ENCODE measurements at places on chromosomes 12 and 14.

DNA sequence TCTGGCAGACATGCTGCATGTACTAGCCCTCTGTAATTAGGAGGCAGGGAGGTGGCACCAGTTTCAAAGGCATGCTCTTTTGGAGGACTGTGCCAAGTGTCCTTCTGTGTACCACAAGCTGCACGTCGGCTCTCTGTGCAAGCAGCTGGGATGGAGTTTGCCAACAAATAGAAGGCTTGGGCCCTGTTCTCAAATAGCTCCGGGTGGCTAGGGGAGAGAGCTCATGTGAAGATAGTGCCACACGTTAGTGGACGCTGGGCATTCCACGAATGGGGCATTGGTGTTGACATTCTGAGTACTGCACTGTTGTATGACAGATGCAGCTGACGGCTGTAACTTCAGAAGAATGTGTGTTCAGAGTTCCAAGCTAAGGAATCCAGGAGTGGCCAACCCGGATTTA, 4.4 kb downstream of the AACS start:
- DNase-seq, result no peak

DNA sequence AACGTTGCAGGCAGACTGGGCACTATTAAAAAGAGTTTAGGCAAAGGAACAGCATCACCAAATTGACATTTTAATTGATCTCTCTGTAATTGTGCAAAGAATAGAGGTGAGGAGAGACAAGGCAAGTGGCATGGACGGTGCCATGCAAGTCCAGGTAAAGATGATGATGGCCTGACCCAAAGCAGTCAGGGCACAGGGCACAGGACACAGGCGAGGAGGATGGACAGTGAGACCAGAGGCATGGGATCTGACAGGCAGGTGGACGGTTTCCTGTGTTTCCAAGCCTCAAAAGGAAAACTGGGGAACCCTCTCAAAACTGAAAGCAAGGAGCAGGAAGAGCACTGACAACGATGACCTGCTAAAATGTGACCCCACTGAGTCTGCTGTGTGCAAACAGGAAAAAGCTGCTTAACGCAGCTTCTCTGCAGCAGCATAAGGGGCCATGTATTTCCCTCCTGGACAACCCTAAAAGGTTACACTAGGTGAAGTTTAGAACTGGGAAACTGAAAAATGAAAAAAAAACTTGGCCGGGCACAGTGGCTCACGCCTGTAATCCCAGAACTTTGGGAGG, 50.9 kb downstream of the CLIP1 start:
- no peak for DNase-seq

- DNase-seq, result no peak
Measured at GRCh38 chr12:68971404-68971803, 38.4 kb upstream of the CPM start.

DNA sequence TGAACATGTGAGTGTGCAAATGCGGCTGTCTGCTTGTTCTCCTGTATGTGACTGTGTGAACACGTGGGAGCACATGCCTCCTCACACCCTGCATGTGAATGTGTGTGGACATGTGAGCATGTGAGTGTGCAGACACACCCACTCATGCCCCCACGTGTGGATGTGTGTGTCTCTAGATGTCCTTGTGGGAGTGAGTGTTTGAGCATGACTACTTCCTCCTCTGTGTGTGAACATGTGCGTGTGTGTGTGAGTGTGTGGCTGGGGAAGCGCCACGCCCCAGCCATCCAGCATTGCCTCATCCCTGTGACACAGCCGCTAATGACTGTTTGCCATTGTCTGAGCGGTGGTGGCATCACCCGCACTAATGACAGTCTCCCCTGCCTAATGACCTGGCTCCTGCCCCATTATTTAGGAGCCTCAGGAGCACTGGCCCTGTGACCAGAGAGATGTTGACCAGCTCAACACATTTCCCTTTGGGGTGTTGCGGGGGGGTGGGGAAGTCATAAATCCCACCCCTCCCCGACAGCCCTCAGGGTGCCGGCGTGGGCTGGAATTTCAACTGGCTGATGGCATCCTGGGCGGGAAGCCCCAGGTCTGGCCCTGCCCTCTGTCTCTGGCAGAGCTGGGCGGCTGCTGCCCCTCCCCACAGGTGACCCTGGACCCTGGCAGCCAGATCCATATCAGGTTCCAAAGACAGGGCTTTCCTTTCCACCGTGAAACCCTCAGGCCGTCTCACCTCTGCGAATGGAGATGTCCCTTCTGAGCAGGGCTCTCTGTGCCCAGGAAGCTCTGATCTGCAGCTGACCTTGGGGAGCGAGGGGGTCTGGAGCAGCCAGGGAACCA, 11.5 kb upstream of the KRT80 start:
- no peak for DNase-seq

GRCh38 chr12:73445658-73446324, 1091.8 kb upstream of the ATXN7L3B start:
- DNase-seq, result no peak

DNA sequence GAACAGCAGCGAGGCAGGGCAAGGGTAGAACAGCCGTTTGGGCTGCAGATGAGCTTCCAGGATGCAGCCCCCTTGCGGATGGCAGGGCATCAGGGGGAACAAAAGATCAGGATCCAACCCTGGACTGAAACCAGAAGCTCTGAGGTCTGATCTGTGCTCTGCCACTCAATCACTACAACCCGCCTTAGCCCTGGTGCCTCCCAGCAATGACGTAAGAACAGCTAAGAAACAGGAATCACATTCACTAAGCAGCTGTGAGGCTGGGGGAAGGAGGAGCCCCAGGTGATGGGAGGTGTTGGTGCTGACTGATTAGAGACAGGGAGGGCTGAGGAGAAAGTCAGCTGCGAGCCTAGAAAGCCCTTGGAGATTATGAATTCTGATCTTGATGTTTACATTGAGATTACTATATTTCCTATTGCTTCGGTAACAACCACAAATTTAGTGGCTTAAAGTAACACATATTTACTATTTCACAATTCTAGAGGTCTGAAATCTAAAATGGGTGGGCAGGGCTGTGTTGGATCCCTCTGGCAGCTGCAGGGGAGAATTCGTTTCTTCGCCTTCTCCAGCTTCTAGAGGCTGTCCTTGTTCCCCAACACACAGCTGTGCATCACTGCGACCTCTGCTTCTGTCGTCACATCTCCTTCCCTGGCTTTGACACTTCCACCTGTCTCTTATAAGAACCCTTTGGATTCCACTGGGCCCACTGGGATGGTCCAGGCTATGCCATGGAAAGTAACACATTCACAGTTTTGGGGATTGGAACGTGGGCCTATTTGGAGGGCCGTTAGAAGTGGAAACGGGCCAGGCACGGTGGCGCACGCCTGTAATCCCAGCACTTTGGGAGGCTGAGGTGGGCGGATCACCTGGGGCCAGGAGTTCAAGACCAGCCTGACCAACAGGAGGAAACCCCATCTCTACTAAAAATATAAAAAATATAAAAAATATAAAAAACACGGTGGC, 6.1 kb upstream of the CD9 start:
- DNase-seq, result no peak

- no peak for DNase-seq
Measured at GRCh38 chr12:117187421-117187820, 2.8 kb downstream of the FBXO21 start.
